Stimulated activated naive B cell treated with anti-CD40 and anti-IgM and Interleukin-4, amounts not matched to agents 10 μg/mL and 1 μg/mL and 100 μg/mL, for 72 hours (primary cell): ENCODE measurements at places on chromosomes 2 and 18.

DNA sequence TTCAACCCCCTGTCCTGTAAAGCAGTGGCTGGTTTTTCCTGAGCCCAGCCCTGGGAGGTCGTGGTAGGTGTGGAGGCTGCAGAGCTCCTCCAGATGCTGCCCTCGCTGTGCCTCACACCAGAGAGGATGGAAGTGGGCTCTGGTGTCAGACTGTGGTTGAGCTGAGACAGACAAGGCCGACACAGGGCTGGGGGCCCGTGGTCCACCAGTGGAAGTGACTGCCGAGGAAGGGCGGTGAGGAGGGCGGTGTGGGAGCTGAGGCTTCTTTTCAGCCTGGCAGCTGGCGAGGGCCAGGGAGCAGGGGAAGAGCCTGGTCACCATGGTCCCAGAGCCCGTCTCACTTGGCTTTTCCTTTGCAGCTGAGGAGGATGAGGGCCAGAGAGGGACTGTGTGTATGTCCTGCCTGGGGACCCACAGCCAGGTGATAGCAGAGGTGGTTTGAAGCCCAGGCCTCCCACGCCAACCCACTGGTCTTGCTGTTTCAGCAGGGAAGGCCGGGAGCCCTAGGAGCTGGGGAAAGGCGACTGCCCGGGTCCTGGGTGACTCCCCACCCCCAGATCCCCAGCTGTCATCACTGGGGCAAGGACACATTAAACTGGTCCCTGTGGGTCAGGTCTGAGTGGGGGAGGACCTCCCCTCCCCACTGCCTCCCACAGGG lies 8.5 kb downstream of the SFTPB start:
- no peak overlapping the region for H3K27ac ChIP-seq
- H3K4me3 ChIP-seq = no peak overlapping the region
- no peak for DNase-seq
- peaks cover 14% of the 10 kb centered on the region for H3K36me3 ChIP-seq
- H3K4me1 ChIP-seq = no peaks in the 10 kb centered on the region

DNA sequence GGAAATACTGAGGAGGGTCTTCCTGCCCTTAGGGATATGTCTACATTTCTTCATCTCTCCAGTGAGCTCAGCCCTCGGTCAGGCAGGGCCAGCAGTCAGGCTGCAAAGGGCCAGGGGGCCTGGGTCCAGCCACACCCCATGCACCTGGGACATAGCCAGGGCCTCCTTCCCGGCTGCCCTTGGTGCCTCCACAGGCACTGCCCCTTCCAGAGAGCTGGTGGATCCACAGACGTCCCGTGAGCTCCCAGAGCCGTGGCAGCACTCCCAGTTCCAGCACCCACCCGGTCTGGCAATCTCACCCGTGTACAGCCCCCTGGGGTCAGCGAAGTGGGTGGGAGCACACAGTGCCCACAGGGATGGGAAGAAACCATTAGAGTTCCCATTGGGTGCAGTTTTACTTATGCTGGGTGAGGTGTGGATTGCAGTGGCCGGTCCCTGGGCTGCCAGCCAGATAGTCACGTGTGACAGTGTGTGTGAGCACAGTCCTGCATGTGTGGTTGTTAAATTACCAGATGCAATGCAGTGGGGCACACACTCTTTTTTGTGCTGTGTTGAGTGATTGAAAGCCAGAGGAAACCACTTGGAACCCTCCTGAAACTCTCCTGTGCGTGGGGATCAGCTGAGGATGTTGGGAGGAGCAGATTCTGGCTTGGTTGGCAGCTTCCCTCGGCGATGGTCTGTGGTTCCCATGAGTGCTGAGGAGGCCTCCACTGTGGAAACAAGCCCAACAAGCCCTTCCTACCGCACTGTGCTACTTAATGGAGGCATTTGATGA lies 131.0 kb downstream of the SNTG2 start:
- no peak overlapping the region for H3K27ac ChIP-seq
- no peak overlapping the region for H3K4me3 ChIP-seq
- H3K4me1 ChIP-seq = no peaks in the 10 kb centered on the region
- peaks cover 27% of the 10 kb centered on the region for H3K27me3 ChIP-seq
- DNase-seq = no peak

DNA sequence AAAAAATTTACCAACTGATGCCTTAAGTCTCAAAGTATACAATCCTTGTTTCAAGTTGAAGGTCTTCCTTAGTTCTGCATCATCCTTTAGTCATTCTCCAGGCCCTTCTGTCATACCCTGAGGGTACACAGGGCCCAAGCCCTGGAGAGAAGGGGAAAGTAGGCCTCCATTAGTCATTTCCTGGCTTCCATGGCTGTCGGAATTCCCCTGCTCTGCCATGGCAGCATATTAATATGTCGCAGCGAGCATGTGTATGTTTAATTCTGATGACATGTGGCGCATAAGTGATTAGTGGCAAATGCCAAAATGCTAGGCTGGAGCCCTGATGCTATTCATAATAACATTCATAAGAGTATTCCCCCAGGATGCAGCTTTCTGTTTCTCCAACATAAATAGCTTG lies 22.1 kb downstream of the GPR39 start:
- no peak for DNase-seq
- no peak overlapping the region for H3K27ac ChIP-seq
- no peaks in the 10 kb centered on the region for H3K36me3 ChIP-seq
- no peaks in the 10 kb centered on the region for H3K4me1 ChIP-seq
- H3K27me3 ChIP-seq = no peaks in the 10 kb centered on the region

DNA sequence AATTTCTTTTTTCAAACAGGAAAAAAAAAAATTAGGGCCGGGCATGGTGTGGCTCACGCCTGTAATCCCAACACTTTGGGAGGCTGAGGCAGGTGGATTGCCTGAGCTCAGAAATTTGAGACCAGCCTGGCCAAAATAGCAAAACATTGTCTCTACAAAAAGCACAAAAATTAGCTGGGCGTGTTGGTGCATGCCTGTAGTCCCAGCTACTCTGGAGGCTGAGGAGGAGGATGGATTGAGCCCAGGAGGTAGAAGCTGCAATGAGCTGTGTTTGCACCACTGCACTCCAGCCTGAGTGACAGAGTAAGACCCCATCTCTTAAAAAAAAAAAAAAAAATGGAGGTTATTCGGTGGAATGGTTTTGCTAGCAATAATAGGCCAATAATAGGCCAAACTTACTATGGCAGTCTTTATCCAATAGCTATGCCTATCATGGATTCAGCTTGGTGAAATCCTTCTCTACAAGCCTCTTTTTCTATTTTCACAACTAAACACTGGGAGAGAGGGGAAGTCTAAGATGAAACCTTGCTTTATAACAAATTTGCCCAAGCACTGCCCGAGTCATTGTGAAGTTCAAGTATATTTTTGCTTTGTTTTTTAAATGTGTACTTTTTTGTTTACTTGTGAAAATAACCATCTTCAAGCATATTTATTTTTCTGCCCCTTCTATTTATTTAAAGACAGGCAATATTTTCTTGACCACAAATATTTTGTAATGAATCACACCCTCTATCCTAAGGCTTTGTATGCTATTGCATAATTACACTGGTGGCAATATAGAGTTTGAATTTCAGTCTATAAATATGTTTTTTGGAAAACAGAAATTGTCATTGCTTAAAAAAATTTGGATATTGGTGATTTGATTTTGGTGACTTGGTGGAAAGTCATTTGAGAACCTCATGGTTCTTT lies 20.0 kb upstream of the KYNU start:
- H3K27ac ChIP-seq = no peak overlapping the region
- peaks cover 7% of the 10 kb centered on the region for H3K36me3 ChIP-seq
- H3K4me3 ChIP-seq = no peak overlapping the region
- no peaks in the 10 kb centered on the region for H3K27me3 ChIP-seq
- no peak for DNase-seq

GRCh38 chr18:50289108-50289443 lies 1.6 kb upstream of the CXXC1 start:
- H3K4me3 ChIP-seq = no peak overlapping the region
- H3K4me1 ChIP-seq = peaks cover 28% of the 10 kb centered on the region
- H3K36me3 ChIP-seq = peaks cover 31% of the 10 kb centered on the region
- no peaks in the 10 kb centered on the region for H3K27me3 ChIP-seq
- DNase-seq = no peak
- no peak overlapping the region for H3K27ac ChIP-seq

DNA sequence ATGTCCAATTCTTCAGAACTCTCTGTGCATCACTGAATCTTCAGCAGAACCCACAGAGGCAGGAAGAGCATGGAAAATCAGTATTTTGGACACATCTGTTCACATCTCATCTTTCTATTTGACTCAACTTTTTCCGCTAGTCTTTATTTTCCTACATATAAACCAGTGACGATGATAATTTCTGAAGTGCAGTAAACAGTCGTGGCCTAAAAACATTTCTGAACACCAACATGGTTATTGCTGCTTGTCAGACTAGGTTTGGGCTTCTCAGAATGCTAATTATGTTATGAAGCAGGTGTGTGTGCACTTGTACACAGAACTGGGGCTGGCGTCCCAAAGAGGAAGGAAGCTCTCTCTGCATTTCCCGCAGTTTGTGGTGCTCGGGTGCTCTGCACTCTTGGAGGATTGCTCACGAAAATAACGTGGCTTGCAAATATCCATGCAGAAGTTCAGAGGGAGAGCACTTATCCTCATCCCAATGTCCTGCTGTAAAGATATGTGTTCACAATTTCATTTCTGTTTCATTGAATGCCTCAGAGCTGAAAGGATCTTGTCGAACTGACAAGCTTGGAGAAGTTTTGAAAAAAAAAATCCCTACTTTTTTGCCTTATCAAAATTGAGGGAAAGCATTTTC lies 50.8 kb downstream of the EDAR start:
- H3K27ac ChIP-seq = peak overlapping the region; percentile 43
- no peaks in the 10 kb centered on the region for H3K27me3 ChIP-seq
- no peak overlapping the region for H3K4me3 ChIP-seq
- peaks cover 37% of the 10 kb centered on the region for H3K4me1 ChIP-seq
- no peaks in the 10 kb centered on the region for H3K36me3 ChIP-seq

GRCh38 chr2:8767324-8767723 lies 70.1 kb downstream of the KIDINS220 start:
- DNase-seq = no peak
- H3K27me3 ChIP-seq = no peaks in the 10 kb centered on the region
- H3K36me3 ChIP-seq = peaks cover 30% of the 10 kb centered on the region
- H3K27ac ChIP-seq = no peak overlapping the region
- no peaks in the 10 kb centered on the region for H3K4me1 ChIP-seq
- H3K4me3 ChIP-seq = no peak overlapping the region

DNA sequence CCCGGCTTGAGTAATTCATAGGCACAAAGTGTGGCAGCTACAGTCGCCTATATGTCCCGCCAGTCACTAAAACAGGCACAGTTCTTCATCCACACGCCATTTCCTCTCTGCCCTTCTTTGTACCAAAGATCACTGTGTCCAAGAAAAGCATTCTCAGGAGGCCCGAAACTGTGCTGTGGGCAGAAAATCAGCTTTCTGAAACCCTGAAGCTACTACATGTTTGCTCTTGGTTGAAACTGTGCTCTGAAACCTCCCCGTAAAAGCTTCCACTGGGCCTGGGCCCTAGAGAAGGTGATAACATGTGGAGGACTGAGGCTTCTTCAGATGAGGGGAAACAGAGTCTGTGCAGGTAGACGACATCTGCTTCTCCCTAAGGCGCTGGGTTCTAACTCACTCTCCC lies 75.6 kb upstream of the ID2 start:
- H3K27ac ChIP-seq = peak overlapping the region; percentile 14
- no peak overlapping the region for H3K4me3 ChIP-seq
- peaks cover 13% of the 10 kb centered on the region for H3K4me1 ChIP-seq

DNA sequence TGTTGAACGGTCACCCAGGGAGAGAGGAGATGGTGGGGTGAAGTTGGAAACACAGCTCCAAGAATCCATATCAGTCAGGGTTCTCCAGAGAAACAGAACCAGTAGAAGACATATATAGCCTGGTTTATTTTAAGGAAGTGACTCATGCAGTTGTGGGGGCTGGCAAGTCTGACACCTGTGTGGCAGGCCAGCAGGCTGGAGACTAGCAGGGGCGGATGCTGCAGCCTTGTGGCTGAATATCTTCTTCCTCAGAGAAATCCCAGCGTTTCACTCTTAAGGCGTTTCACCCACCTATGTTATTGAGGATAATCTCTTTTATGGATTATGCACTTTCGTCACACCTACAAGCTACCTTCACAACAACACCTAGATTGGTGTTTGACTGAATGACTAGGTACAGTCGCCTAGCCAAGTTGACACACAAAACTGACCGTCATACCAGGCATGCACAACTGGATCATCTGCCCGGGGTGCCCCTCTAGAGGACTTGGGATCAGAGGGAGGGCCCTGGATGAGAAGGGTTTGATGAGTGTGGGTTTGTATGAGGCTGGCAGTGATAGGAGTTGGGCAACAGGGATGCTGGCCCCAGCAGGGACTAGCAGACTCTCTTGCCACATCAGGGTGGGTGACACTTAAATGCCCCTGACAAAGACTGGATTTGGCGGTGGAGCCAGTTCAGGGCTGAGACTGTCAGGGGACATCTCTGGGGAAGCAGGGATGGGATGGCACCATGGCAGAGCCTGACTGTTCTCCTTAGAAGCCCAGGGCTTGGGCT lies 23.4 kb downstream of the MROH2A start:
- peaks cover 22% of the 10 kb centered on the region for H3K27me3 ChIP-seq
- no peak overlapping the region for H3K4me3 ChIP-seq
- H3K27ac ChIP-seq = no peak overlapping the region
- H3K4me1 ChIP-seq = peaks cover 9% of the 10 kb centered on the region

GRCh38 chr2:178990533-178991241 lies 59.2 kb downstream of the CCDC141 start:
- peaks cover 6% of the 10 kb centered on the region for H3K4me1 ChIP-seq
- H3K27me3 ChIP-seq = no peaks in the 10 kb centered on the region
- H3K27ac ChIP-seq = peak overlapping the region; percentile 63

GRCh38 chr2:109346601-109347228 lies 217.7 kb downstream of the SH3RF3 start:
- no peaks in the 10 kb centered on the region for H3K36me3 ChIP-seq
- no peaks in the 10 kb centered on the region for H3K27me3 ChIP-seq
- no peak overlapping the region for H3K4me3 ChIP-seq
- peaks cover 15% of the 10 kb centered on the region for H3K4me1 ChIP-seq
- no peak for DNase-seq

DNA sequence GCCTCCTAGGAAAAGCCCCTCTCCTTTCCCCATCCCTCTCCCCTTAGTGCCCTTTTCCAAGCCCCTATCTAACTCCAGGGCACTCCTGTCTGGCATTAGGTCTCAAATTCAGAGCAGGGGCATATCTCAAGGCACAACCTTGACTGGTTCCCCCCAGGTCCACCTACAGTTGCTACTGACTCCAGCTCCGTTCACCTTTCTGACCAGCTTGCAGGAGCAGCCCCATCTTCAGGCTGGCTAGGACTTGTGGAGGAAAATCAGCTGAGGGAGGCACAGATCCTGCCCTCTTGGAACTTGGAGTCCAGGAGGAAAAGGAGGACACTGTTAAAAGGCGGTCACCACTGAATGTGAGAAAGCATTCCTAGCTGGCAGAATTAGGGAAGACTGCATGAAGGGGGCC lies 152.4 kb downstream of the ZFP36L2 start:
- no peaks in the 10 kb centered on the region for H3K36me3 ChIP-seq
- DNase-seq = no peak
- H3K27ac ChIP-seq = no peak overlapping the region
- H3K4me1 ChIP-seq = peaks cover 9% of the 10 kb centered on the region

GRCh38 chr2:82998781-82999180 lies 1460.3 kb downstream of the SUCLG1 start:
- no peak for DNase-seq
- H3K4me1 ChIP-seq = no peaks in the 10 kb centered on the region
- no peaks in the 10 kb centered on the region for H3K36me3 ChIP-seq
- no peaks in the 10 kb centered on the region for H3K27me3 ChIP-seq
